ENCODE measurements at places on chromosomes 7 and 10.

DNA sequence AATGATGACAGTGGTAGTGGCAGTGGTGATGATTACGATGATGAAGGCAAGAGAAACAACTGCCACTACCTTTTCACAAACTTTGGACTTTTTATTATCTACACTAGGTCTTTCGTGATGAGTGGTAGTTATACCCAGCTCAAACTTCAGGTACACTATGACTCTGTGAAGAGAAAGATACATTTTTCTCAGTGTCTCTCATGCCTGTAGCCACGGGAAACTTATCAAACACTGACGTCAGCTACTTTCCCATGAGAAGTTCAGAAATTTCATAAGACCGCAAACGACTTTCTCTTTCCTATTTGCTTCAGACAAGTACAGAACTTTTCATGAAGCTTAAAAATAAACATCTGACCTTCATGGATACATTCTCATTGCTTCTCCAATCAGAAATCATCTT lies 57.0 kb downstream of the CALD1 start:
- DNase-seq, result no peak

DNA sequence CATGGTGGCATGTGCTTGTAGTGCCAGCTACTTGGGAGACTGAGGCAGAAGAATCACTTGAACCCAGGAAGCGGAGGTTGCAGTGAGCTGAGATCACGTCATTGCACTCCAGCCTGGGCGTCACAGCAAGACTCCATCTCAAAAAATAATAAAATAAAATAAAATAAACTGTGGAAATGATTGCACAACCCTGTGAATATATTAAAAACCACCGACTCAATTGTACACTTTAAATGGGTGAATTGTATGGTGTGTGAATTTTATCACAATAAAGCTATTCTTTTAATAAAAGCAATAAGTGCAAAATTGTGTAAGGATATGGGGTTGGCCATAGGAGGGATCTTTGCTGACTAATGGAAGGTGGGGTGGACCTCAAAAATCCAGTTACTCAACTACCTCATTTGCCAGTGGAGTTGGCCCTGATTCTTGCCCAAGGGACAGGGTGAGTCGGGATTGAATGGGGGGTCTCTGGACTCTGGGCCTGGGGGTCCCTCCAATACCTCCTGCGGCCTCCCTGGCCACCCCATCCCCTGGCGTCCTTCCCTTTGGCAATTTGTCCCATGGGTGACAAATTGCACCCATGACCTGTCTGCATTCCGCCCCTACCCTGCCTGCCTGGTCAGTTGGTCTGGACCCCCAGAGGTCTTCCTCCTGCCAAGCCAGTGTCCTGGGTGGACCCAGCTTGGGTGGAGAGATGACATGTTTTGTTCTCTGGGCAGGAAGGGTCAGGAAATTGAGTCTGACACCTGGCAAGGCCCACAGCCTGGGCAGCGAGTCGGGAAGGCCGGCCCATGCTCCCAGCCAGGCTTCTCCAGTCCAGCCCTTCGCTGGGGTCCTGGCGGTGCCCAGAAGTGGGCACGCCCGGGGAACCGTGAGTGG lies 61.7 kb upstream of the ELN start:
- DNase-seq, result no peak

- no peak for DNase-seq
Measured at GRCh38 chr7:12896316-12896715, 208.9 kb downstream of the ARL4A start.

- no peak for DNase-seq
Measured at GRCh38 chr7:142263598-142264380, 5.9 kb upstream of the PRSS58 start.

GRCh38 chr7:114662002-114662677 lies 247.5 kb downstream of the FOXP2 start:
- DNase-seq, result no peak

- DNase-seq, result no peak
Measured at GRCh38 chr7:106812027-106812643, 52.9 kb upstream of the PIK3CG start.

- DNase-seq, result no peak
Measured at GRCh38 chr10:28761084-28761846, 83.9 kb downstream of the BAMBI start.

DNA sequence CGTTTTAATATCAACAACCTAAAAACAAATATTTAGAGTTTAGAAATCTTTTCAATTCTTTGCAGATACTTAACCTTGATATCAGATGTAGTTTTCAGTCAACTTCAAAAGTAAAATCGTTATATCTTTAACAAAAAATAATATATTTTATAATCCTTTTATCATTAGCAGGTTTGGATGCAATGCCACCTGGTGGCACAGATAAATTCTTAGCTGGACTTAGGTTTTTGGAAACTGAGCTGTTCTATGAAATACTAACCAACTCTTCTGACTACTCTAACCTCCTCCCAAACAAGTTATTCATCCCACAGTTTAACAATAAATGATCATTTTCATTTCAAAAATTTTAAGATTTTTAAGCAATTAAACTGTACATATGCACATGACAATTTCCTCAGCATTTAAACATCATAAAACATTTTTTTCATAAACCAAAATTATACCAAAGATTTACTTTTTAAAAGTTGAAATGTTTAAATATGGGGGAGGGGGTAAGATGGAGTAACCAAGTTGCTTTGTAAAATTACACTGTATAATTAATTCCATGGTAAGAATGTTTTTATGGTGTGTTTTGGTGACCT lies 56.9 kb downstream of the HIBADH start:
- DNase-seq, result peak; percentile 23

DNA sequence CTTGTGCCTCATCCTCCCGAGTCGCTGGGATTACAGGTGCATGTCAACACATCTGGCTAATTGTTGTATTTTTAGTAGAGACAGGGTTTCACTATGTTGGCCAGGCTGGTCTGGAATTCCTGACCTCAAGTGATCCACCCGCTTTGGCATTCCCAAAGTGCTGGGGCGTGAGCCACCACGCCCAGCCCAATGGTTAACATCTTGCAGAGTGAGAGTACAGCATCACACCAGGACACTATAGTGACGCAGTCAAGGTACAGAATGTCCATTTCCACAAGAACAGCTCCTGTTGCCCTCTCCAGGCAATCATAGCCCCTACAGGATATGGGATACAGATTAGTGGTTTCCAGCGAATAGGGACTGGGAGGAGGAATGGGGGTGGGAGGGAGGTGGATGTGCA lies 34.0 kb downstream of the MYO1G start:
- no peak for DNase-seq

- no peak for DNase-seq
Measured at GRCh38 chr10:123202506-123202905, 48.3 kb downstream of the BUB3 start.

DNA sequence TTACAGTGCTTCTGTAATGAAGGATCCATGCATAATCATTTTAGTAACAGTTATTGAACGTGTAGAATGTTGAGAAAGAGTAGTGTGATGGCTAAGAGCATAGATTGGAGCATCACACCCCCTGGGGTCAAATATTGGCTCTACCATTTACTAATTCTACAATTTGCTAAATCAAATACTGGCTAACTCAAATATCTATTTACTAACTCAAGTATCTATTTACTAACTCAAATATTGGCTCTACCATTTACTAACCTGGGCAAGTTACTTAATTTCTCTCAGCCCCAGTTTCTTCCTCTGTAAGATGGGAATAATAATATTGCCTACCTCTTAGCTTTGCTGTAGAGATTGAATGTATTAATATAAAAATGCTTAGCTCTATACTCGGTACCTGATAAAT lies 64.0 kb downstream of the CDK14 start:
- no peak for DNase-seq

DNA sequence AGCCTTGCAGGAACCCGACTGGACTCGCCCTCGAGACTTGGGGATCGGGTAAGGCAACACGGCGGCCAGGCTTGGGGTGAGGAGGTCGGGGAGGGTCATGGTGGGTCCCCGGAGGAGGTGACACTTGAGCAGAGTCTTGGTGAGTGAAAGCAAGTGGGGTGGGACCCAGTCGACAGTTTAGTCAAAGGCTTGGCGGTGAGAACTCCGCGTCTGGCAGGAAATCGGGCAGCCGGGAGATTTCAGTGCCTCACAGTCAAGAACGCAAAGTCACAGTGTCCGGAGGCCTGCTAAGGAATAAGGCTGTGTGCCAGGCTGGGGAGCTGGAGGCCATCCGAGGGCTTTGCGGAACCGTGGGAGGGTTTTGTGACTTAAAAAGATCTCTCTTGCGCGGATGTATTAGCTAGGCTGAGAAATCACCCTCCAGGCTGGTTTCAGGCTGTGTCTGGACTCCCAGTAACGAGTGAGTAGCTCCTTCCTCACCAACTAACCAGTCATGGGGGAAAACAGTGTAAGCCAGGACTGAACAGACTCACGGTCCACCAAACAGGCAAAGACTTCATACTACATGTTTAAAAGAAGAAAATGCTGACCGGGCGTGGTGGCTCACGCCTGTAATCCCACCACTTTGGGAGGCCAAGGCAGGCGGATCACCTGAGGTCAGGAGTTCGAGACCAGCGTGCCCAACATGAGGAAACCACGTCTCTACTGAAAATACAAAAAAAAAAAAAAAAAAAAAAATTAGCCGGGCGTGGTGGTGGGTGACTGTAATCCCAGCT lies 613 bp downstream of the AP5Z1 start:
- no peak for DNase-seq

DNA sequence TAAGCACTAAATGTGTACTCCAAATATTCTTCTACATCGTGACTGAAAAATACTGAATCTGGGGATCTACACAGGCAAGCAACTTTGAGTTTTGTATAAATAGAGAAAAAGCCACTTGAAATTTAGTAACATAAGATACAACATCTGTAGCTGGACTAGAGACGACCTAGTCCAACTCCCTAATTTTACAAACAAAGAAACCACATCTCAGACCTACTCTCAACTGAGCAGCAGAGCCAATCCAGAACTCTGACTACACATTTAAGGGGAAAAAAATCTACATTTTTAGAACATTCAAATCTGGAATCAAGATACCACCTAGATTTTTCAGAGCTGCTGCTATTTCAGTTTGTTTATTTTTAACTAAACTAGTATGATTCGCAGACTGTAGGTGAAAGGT lies 88.9 kb downstream of the CABCOCO1 start:
- DNase-seq, result no peak
